ENCODE measurements at places on chromosomes 16 and 17.

DNA sequence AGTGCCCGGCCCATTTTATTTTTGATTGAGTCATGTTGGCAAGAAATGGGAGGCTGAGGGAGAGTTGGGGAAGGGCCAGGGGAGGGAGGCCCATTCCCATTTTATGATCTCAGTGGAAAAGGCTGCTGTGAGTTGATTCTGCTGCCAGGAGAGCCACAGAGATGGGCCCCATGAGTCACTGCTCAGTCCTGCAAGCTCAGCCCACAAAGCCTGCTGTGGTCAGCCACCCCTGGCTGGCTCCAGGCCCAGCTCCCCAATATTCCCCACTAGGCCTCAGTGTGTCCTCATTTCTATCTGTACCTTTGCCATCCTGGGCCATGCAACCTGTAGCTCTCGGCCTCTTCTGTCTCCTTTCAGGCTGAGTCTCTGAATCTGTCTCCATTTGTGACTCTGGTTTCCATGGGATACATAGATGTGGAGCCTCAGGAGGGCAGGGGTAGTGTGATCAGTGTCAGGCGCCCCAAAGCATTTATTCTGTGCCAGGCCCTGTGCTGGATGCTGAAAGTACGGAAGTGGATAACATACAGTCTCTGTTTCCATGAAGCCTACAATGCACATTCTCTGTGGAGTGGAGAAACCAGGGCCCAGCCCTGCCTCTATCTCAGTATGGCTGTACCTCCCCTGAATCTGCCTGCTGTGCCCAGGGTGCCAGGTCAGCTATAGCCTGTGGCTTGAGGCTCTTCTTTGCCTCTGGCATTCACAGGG lies 1.9 kb upstream of the PLEKHG4 start:
- peak; percentile 44 for DNase-seq

GRCh38 chr17:19883537-19884215 lies 15.9 kb upstream of the ULK2 start:
- DNase-seq = no peak

GRCh38 chr17:78142119-78142861 lies 3.9 kb upstream of the C17orf99 start:
- DNase-seq = peak; percentile 81

- no peak for DNase-seq
These were observed 339 bp downstream of the N4BP1 start for GRCh38 chr16:48609652-48610029.

DNA sequence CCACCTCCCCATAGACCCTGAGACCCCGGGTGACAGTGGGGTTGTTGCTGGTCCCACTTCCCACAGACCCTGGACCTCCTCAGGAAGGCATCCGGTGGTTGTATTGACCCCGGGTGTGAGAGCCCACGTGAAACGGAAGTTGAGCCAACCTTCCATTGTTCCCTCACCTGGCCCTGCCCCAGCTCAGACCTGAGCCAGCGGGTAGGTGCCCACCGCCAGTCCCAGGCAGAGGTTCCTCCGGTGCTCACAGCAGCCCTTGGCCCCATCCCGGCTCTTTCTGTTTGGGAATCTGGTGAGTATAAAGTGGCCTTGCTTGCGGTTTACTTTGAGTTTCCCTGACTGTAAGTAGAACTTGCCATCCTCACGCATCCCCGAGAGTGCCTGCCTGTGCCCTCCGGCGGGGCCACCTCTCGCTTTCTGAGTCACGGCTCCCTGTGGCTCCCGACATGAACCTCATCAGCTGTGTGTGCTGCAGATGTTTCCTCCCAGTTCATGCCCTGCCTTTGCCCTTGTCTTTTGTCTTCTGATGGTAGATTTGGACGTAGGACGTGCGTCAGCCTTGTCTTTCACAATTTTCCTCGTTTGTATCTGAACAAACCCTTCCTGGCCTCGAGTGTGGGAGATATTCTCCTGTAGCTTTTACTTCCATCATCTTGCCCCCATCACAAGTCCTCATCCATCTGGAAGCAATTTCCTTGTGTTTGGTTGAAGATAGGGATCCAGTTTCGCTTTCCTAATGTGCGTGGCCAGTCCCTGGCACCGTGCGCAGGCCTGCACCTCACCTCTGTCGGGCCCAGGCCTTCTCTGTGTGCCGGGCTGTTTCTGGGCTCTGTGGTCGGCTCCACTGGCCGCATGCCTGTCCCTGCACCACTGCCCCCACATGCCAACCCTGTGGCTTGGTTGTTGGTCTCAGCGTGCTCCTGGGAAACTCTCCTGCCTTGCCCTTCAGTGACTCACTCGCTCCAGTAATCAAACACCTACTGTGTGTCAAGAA lies 76.0 kb downstream of the METRNL start:
- DNase-seq = no peak

- DNase-seq = peak; percentile 65
These were observed 70.1 kb upstream of the CREBBP start for GRCh38 chr16:3950343-3951193.

DNA sequence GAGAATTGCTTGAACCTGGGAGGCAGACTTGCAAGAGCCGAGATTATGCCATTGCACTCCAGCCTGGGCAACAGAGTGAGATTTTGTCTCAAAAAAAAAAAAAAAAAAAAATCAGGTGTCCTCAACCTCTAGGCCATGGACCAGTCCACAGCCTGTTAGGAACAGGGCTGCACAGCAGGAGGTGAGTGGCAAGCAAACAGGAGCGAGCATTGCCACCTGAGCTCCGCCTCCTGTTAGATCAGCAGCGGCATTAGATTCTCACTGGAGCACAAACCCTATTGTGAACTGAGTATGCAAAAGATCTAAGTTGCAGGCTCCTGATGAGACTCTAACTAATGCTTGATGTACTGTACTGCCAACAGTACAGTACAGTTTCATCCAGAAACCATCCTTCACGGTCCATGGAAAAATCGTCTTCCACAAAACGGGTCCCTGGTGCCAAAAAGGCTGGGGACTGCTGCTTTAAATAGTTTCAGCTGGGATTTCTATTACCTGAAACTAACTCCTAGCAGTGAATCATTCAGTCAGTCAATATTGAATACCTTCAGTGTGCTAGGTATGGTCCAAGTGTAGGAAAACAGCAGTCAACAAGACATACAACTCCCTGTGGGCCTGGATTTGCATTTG lies 56.3 kb upstream of the DHX40 start:
- no peak for DNase-seq

GRCh38 chr16:47627721-47628120 lies 166.6 kb downstream of the PHKB start:
- DNase-seq = no peak

- DNase-seq = no peak
These were observed 31.3 kb downstream of the ASIC2 start for GRCh38 chr17:33261820-33262219.

Measured in mucosa of descending colon (tissue), 3 donors.